ENCODE measurements at places on chromosomes 16 and 17.

DNA sequence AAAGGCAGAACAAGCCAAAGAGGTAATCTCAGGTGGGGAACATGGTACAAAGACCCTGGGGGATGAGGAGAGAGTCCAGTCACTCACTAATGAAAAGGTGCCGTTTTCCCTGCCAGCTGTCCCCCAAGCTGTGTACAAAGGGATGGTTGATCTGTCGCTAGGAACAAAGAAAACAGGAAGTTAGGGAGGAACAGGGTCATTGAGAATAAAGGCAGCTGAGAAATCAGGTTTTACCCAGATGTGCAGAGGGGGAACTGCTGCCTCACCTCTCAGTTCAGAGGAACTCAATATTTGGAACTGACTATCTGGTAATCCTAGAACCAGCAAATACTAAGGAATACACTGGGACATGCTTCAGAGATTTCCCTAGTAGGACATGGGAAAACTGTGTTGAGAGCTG, 1.5 kb downstream of the RSKR start:
- no peak for DNase-seq

GRCh38 chr17:83204230-83204725, 124.9 kb downstream of the METRNL start:
- no peak for DNase-seq

DNA sequence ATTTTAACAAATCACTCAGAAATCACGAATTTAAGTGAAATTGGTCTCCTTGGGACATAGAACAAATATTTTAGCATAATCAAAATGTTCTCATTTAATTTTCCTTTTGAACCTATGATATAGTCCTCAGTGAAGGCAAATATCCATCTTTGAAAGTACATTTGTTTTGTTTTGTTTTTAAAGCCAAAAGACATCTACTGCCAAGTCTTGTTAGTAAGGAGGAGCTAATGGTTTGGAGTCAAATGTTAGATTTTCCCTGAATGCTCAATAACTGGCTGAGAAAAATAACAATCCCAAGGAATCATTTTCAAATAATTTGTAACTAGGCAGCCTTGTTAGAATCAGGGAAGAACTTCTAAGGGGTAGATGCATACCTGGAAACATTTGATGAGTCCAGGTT, 302.9 kb upstream of the MAF start:
- DNase-seq: no peak

GRCh38 chr17:42872251-42872965, 21.4 kb downstream of the AOC3 start:
- no peak for DNase-seq

- DNase-seq: no peak
Observed at GRCh38 chr17:82894389-82894788, 54.6 kb upstream of the ZNF750 start.
